ENCODE measurements at places on chromosomes 16 and 17. TPM values are rescaled to one million over a fixed set of nuclear protein-coding genes. Genes with fewer than 3 reads are reported as not detected.

DNA sequence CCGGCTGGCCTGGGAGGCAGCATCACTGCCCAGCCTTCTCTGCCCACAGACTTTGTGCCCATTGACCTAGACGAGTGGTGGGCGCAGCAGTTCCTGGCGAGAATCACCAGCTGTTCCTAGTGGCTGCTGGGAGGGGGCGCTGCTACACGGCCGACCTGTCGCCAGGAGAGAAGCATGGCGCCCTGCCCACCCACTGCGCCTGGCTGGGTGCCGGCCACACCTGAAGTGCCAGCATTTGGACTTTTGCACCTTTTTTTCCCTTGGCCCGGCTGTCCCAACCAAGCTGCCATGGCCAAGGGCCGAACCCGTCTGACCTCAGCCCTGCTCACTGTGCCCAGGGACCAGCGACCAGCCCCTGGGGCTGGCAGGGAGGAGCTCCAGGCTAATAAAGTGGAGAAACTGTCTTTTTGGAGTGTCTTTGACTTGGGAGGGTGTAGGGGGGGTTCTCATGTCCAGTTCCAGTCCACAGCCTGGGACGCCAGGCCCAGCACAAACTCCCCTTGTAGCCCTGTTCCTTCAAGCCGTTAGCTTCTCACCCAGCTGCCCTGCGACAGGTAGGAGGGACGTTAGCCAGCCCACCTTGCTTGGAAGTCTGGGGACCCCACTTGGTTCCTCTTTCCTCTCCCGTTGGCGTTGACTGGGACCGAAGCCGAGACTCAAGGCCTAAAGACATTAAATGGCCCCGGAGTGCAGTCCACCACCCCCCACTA lies 939 bp upstream of the WDR90 start:
- DNase-seq, result no peak

- no peak for DNase-seq
These were observed 7.0 kb upstream of the CDC42EP4 start for GRCh38 chr17:73318836-73319235.

Gene TAF1C
- 4.2 TPM for polyA plus RNA-seq

DNA sequence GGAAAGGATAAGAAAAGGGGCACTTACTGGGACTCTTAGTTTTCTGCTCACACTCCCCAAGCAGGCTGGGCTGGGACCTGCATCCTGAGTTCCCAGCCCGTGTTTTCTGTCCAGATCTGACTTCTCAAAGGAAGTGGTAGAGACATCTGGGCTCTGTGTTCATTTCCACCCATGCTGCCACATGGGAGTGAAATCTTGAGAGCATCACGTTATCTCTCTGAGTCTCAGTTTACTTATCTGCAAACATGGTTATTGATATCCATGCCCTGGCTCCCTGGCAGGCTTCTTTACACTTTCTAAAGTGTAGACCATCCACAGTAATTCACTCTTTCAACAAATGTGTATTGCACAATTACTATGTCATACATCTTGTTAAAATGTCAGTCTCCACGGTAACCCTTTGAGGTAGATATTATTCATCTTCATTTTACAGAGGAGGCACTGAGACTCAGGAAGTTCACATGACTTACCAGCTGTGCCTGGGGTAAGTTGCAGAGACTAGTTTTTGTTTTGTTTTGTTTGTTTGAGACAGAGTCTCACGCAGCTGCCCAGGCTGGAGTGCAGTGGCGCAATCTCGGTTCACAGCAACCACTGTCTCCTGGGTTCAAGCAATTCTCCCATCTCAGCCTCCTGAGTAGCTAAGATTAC lies 3.4 kb downstream of the ZNF688 start:
- DNase-seq, result peak; percentile 11

GRCh38 chr17:76922084-76922483 lies 53.9 kb downstream of the MGAT5B start:
- DNase-seq, result no peak

DNA sequence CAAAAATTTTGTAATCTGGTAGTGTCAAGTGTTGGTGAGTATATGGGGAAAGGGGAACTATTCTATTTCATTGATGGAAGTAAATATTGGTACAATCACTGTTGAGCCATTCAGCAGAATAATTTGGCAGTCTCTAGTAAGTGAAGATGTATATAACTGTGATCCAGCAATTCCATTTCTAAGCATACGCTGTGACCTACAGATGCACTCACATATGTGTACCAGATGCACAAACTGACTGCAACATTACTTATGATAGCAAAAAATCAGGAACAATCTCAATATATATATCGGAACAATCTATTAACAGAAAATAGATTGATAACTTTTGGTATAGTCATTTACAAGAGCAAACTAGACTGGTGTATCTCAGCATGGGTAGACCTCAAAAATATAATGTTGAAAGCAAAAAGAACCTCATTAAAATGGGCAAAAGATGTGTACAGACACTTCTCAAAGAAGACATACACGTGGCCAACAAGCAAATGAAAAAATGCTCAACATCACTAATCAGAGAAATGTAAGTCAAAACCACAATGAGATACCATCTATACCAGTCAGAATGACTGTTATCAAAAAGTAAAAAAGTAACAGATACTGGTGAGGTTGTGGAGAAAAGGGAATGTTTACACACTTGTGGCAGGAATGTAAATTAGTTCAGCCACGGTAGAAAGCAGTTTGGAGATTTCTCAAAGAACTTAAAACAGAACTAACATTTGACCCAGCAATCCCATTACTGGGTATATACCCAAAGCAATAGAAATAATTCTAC lies 20.7 kb downstream of the ADAP2 start:
- no peak for DNase-seq

DNA sequence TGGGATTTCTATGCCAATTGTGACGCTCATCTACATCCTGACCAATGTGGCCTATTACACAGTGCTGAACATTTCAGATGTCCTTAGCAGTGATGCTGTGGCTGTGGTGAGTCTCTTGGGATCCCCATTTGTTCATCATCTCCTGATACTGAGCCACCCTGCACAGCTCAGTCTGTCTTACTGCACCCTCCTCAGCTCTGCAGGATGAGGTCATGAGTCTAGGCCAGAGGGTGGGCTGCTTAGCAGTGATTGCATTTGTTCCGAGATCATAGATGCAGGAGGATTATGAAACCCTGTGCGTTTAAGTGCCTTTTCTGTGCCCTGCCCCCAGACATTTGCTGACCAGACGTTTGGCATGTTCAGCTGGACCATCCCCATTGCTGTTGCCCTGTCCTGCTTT lies 19.5 kb downstream of the SLC7A6OS start:
- DNase-seq, result no peak

DNA sequence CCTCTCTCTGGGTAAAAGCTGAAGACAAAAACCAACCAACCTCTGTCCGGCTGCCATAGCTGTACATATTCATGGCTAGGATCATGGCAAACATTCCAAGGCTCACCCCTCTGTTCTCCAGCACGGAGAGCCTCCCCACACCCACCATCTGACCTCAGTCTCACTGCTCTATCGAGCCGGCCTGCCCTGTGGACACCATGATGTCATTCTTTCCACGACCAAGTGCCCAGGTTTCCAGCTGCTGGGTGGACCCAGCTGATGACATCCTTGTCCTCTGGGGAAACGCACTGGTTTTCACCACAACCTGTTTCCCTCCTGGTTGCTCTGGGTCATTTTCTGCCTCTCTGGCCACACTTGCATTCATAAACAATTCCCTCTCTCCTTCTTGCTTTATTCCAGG lies 67.7 kb downstream of the NDEL1 start:
- no peak for DNase-seq

GRCh38 chr16:57268804-57269800 lies 15.4 kb downstream of the PLLP start:
- DNase-seq, result no peak

DNA sequence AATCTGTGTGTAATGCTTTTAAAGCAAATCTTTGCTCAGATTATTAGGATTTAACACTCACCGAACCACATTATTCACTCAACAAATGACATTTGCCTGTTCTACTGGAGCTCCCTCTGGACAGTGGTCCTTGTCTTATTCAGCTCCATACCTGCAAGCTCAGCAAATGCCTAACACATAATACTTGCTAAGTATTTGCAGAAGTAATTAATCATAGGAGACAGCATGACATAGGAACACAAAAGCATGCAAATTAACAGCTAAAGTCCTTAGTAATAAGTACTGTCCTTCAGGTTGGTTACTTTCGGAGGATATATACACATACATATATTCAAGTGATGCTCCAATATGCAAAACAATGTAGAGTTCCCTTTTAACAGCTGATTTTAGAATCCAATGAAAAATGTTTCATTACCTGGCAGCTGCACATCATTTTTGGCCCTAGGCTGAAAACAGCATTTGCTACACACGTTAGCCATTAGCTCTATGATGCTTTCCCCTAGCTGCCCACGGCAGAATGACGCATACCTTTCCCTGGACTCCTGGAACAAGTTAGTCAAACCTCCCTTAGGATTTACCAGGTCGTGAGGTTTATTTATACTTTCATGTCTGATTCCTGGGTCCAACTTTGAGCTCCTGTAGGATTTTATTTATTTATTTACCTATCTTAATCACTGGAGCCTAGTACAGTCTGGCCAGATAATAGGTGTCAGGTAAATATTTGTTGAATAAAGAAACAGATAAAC lies 8.6 kb downstream of the BRD7 start:
- no peak for DNase-seq

DNA sequence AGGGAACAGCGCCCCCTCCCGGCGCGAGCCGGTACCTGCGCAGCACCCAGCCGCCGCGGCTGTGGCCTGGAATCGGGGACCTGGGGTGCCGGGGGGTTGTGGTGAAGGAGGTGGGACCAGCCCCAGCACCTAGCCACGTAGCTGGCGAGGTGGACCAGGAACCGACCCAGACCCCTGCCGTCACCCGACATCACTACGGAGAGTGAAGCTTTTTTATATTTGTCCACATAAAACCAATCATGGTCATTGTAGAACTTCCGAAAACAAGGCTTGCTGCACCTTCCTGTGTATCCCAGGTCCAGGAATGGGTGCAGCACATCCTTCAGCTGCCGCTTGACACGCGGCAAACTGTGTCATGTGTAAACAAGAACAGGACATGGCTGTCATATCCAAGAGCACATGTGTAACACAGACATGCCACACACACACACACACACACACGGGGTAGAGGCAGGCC lies 1.3 kb downstream of the HBQ1 start:
- DNase-seq, result no peak

Gene SMPD3
- 0.80 TPM for polyA plus RNA-seq

GRCh38 chr16:79943736-79944135 lies 343.2 kb upstream of the MAF start:
- DNase-seq, result no peak

DNA sequence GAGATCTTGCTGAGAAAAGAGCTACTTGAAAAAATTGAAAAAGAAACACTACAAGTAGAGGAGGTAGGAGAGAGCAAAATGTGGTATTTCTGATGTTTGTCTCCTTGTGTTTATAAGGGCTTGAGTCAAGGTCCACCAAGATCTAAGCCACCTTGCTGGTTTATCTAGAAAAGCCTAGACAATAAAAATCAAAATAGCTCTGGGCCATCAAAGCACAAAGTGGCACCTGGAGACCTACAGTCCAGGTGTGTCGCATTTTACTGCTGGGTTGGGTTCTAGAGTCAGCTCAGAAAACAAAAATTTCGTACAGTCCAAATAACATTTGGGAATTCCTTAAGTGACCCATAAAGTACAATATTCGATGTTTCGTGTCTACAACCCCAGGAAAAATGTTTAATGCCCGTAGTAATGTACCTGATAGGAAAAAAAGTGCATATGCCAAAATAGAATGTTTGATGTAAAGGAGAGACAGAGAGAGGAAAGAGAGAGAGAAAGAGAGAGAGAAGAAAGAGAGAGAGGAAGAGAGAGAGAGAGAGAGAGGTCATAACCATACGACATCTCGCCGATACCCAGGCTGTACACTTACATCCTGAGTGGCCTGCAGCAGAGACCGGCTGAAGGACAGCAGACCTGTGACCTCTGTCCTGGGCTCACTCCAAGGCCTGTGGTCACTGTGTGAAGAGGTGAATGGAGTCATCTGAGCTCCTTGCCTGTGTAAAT lies 27.1 kb downstream of the PRSS54 start:
- DNase-seq, result no peak

Gene ATP1B2
- 0.57 TPM for polyA plus RNA-seq

Gene C1QL1
- not detected for polyA plus RNA-seq

DNA sequence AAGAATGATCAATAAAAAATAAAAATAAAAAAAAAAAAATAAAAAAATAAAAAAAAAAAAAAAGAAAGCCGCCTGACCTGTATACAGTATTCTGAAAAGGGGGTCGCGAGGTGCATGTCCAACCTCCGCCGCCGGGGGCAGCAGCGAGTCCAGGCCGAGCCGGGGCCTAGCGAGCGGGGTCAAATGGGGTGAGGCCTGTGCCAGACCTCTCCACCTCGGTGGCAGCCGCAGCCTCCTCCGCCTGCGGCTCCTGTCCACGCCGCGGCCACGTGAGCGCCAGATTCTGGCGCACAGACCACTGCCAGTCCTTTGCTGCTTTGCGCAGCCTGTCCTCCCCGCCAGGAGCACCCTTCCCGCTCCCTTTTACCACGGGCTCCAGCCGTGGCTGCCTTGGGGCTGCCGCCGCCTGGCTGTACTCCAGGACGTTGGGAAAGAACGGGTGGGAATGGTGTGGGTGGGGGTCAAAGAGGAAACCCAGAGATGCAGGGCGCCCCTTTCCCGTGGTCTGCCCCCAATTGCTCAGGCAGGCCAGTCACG lies 2.4 kb upstream of the BCKDK start:
- peak; percentile 77 for DNase-seq

All from naive thymus-derived CD8-positive, alpha-beta T cell (primary cell).